ENCODE measurements at places on chromosomes 16 and 17.

DNA sequence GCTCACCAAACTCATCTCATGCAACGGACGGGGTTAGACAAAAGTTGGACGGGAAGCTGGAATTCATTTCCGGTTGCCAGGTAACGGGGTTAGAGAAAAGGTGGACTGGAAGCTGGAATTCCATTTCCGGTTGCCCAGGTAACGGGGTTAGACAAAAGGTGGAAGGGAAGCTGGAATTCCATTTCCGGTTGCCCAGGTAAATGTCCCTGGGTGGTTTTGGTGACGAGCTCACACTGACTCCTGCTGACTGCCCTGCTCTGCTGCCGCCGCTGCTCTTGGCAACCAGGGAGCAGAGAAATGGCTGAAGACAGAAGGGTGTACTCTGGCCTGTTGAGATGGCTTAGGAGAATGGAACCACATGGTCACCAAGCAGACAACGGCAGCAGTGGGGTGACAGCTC, 170.3 kb upstream of the RPH3AL start:
- DNase-seq = no peak

DNA sequence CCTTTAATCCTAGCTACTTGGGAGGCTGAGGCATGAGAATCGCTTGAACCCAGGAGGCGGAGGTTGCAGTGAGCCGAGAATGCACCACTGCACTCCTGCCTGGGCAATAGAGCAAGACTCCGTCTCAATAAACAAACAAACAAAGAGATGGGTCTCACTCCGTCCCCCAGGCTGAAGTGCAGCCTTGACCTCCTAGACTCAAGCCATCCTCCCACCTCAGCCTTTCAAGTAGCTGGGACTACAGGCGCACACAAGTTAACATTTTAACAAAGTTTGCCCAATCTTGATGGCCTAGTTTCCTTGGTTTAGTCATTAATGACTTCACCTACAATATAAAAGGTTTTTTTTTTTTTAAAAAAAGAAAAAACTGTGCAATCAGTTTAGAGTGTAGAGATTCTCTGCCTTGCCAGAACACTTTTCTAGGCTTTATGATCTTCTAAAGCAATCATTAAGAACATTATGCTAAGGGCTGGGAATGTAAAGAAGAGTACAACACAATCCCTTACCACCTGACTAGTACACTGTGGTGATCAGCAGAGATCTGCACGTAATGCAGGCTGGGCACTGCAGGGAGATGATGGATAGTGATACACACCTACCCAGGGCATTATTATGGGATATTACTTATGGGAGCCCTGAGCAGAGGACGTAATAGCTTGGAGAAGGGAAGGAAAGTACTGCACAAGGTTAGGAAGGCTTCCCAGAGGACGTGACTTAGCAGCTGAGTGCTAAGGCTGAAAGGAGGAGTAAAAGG, 6.9 kb downstream of the GOT2 start:
- DNase-seq = no peak

GRCh38 chr17:70608957-70609356, 439.6 kb downstream of the KCNJ2 start:
- DNase-seq = no peak

- no peak for DNase-seq
Observed at GRCh38 chr16:970386-970765, 408 bp downstream of the LMF1 start.

GRCh38 chr17:62615503-62615902, 12.0 kb upstream of the MRC2 start:
- DNase-seq = no peak

GRCh38 chr16:88292007-88292970, 90.5 kb upstream of the ZNF469 start:
- no peak for DNase-seq

GRCh38 chr17:2396568-2397246, 4.2 kb downstream of the MNT start:
- DNase-seq = peak; percentile 93

Data from NCI-H1048 (cell line).